ENCODE measurements at places on chromosomes 2 and 18. TPM values are rescaled to one million over a fixed set of nuclear protein-coding genes. Genes with fewer than 3 reads are reported as not detected.

FOXD4L1 gene
- total RNA-seq: 0.06 TPM

LIMS4 gene
- total RNA-seq: 42.7 TPM

FAP gene
- 9.7 TPM for total RNA-seq

UGT1A4 gene
- not detected for total RNA-seq

MYOM1 gene
- 8.1 TPM for total RNA-seq

RFTN2 gene
- 7.8 TPM for total RNA-seq

CXCR1 gene
- total RNA-seq: not detected

CTAGE1 gene
- not detected for total RNA-seq

RAB31 gene
- 25.2 TPM for total RNA-seq

GNAL gene
- not detected for total RNA-seq

KIF1A gene
- not detected for total RNA-seq

NYAP2 gene
- not detected for total RNA-seq

UNC80 gene
- total RNA-seq: not detected

LRATD1 gene
- total RNA-seq: 2.1 TPM

IL36A gene
- total RNA-seq: not detected

SLC5A7 gene
- not detected for total RNA-seq

SEPTIN10 gene
- total RNA-seq: 99.7 TPM

FASTKD2 gene
- total RNA-seq: 21.0 TPM

NXPH2 gene
- not detected for total RNA-seq

EGR4 gene
- total RNA-seq: not detected

MTHFD2 gene
- 66.2 TPM for total RNA-seq

GEN1 gene
- 13.8 TPM for total RNA-seq

TGOLN2 gene
- total RNA-seq: 60.1 TPM

CD28 gene
- total RNA-seq: not detected

ANKRD30BL gene
- not detected for total RNA-seq

TMEM169 gene
- under 0.01 TPM for total RNA-seq

DSG1 gene
- not detected for total RNA-seq

IL37 gene
- not detected for total RNA-seq

EN1 gene
- not detected for total RNA-seq

NCKAP5 gene
- 1.4 TPM for total RNA-seq

ATRAID gene
- 95.0 TPM for total RNA-seq

ABCG8 gene
- total RNA-seq: not detected

SCG2 gene
- total RNA-seq: 0.38 TPM

TRAPPC8 gene
- total RNA-seq: 68.9 TPM

DTNB gene
- 4.2 TPM for total RNA-seq

ASXL3 gene
- under 0.01 TPM for total RNA-seq

UGT1A10 gene
- not detected for total RNA-seq

FAM237A gene
- total RNA-seq: not detected

LRRFIP1 gene
- 166 TPM for total RNA-seq

All from bladder microvascular endothelial cell (primary cell).